Stimulated activated CD8-positive, alpha-beta memory T cell treated with anti-CD3 and anti-CD28 coated beads, Interleukin-2, amount 100 ng/mL, for 1 hour (primary cell): ENCODE measurements at places on chromosomes 5 and 9.

GRCh38 chr5:180806351-180807011 lies 3.9 kb upstream of the MGAT1 start:
- DNase-seq: no peak

- DNase-seq: no peak
Observed at GRCh38 chr9:128528445-128529160, 23.8 kb upstream of the SPTAN1 start.

DNA sequence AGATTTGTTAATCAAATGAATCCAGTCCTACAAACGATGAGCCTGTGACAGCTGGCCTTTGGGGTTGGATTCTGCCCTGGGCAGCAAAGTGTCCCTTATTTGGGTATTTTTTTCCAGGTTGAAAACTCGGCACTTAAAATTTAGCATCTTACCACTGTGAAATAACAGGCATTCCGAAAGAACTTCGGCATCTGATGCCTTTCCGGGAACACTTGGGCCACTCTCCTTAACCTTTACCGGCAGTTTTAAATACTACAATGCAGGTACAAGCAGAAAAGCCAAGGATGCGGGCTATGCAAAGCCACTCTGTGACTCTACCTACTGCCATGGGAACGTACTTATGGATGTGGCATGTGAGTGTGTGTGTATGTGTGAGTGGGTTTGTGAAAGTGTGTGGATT lies 1.0 kb upstream of the RASGRF2 start:
- no peak for DNase-seq

DNA sequence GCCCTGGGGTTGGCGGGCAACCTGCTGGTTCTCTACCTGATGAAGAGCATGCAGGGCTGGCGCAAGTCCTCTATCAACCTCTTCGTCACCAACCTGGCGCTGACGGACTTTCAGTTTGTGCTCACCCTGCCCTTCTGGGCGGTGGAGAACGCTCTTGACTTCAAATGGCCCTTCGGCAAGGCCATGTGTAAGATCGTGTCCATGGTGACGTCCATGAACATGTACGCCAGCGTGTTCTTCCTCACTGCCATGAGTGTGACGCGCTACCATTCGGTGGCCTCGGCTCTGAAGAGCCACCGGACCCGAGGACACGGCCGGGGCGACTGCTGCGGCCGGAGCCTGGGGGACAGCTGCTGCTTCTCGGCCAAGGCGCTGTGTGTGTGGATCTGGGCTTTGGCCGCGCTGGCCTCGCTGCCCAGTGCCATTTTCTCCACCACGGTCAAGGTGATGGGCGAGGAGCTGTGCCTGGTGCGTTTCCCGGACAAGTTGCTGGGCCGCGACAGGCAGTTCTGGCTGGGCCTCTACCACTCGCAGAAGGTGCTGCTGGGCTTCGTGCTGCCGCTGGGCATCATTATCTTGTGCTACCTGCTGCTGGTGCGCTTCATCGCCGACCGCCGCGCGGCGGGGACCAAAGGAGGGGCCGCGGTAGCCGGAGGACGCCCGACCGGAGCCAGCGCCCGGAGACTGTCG lies 976 bp downstream of the RXFP3 start:
- no peak for DNase-seq
